ENCODE measurements at places on chromosomes 5 and 9.

DNA sequence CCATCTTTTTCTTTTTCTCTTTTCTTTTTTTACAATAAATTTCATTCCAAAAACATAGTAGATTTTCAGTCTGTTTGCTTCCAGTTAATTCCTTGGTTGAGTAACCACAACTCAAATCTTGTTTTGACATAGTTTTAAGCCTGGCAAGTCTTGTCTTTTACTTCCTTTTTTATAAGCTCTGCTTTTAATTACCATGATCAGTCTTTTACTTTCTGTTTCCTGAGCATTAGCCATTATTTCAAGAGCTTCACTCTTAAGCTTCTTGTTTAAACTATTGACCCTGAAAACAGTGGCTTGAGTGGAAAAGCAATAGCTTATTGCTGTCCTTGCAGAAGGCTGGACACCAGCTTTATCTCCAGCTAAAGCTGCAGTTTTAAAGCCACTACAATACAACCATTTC lies 1363.3 kb downstream of the MAT2B start:
- no peak for DNase-seq

- no peak for DNase-seq
Observed at GRCh38 chr9:20292002-20292401, 330.3 kb downstream of the MLLT3 start.

DNA sequence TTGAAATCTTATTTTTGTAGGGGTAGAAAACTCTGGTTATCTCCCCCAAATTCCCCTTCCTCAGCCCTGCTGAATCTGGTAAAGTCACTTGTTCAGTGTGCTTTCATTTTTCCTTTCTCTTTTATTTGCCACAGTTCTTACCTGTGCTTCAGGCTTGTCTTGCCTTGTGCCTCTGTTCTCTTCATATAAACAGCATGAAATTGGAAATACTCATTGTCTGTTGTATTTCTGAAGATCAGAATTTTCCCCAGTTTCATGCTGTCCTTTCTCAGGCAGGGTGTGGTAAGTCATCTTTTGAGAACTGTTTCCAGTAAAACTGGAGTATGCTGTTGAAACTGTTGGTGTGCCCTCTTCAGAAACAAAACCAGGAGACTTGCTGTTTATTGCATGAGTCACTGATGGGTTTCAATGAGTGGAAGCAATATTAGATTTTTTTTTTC lies 7.0 kb downstream of the PAM start:
- DNase-seq, result no peak

GRCh38 chr5:150353032-150353675 lies 4.3 kb upstream of the TCOF1 start:
- DNase-seq, result no peak

DNA sequence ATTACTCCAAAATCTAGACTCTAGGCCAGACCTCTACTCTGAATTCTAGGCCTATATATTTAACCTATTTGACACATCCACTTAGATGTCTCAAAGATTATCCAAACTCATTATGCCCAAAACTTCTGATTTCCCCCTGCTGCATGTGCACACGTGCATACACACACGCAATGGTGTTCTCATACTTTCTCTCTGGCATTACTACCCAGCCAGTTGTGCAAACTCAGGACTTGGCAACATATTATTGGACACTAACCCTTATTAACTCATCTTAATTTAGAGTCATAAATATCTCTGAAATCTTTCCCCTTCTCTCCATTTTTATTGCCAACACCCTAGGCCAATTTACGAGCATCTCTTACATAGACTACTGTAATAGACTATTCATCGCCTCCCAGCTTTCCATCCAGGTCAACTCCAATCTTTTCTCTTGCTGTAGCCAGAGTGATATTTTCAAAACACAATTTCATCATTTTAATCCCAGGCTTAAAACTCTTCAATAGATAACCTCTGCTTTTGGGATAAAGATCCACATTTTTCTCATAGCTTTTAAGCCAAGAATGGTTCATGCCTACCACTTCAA lies 141.2 kb upstream of the VLDLR start:
- no peak for DNase-seq

GRCh38 chr9:112380102-112380824 lies at the start of gene HSDL2:
Gene HSDL2, plus strand, starts transcription at chr9:112380108. Its CDS starts 56 bp downstream, at chr9:112380164.
- peak; percentile 30 for DNase-seq

GRCh38 chr9:115401756-115402327 lies 283.9 kb upstream of the TNC start:
- DNase-seq, result no peak

DNA sequence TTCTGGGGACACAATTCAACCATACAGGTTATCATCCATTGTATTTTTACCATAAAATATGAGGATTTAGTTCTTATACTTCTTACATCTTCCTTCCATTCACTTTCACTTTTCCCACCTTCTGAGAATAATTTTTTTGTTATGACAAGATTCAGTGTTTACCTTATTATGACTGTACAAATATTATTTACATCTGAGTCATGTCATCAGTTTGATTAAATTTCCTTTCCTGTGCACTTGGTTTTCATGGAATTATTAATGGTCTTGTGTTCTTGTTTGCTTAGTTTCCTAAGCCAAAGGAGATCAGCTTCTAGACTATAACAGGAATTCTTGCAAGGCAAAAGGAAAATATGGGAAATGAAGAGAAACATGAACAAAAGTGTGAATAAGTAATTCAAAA lies 366.5 kb downstream of the TMEM38B start:
- DNase-seq, result no peak

GRCh38 chr5:91401175-91401574 lies 18.1 kb upstream of the ARRDC3 start:
- no peak for DNase-seq
